Stimulated activated CD8-positive, alpha-beta memory T cell treated with anti-CD3 and anti-CD28 coated beads, Interleukin-15, amount 100 ng/mL, for 4 hours (primary cell): ENCODE measurements at places on chromosomes 7 and 10.

DNA sequence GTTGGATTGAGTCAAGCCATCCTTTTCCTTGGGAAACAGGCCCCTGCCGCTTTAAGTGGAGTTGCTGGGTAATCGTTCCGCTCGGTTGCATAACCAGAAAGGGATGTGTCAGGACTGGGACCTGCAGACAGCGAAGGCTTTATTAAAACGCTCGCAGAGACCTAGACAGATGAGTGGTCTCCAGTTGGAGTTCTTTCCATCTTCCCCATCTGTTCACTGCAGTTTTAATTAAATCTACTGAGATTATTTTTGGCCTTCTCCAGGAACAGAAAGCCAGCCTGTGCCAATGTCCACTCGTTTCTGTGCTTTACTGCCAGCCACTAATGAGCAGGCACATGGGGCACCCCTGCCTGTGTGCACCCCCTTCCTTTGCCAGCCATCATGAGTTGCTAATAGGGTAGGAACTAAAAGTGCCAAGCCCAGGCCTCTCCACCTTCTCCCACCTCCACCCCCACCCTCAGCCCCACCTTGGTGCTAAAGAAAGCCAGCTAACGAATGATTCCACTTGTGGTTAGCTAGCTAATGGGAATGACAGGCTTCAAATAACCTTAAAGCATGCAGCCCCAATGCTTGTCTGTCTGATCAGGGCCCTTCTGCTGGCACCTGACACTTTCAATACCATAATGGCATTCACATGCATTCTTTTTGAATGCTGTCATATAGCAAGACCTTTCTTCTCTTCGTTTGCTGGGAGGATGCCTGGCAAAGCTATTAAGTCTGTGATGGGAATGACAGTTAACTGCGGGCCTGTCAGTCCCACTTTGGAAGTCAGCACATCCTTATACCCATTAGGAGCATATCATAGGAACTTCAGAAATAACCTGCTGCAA, 556.8 kb upstream of the GALNT17 start:
- no peak for DNase-seq

DNA sequence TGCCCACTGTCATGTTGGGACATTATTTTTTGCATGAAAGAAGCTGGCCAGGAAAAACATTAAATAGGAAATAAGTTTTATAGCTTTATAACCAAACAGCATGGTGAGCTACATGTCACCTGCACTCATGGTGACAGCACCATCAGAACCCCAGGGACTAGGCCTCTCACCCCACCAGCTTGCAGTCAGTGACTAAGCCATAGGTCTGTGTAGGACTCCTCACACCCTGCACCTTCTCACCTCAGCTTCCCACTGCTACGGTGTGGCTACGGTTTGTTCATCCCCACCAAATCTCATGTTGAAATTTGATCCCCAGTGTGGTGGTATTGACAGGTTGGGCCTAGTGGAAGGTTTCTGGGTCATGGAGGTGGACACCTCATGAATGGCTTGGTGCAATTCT, 161.3 kb upstream of the VIPR2 start:
- DNase-seq: no peak

- DNase-seq: no peak
Measured at GRCh38 chr7:138934367-138934766, 46.8 kb downstream of the KIAA1549 start.

DNA sequence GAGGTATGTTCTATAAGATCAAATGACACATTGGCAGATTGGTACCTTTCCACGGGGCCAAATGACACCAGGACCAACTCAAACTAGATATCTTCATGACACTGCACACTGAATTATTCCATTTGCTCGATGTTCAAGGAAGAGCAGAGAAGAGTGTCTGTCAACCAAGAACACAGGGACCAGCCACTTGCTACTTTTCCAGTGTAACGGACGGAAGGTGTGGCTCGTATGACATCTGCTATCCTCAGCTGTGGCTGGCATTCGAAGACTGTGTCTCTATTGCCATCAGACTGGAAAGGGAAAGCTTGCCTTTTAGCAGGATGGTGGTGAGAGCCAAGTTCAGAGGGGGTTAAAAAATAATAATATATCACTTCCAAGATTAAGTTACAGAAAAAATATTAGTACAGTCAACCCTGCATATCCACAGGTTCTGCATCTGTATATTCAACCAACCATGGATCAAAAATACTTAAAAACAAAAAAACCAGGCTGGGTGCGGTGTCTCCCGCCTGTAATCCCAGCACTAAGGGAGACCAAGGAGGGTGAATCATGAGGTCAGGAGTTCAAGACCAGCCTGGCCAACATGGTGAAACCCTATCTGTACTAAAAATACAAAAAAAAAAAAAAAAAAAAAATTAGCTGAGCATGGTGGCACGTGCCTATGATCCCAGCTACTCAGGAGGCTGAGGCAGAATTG, 237.1 kb downstream of the PRPF18 start:
- no peak for DNase-seq

DNA sequence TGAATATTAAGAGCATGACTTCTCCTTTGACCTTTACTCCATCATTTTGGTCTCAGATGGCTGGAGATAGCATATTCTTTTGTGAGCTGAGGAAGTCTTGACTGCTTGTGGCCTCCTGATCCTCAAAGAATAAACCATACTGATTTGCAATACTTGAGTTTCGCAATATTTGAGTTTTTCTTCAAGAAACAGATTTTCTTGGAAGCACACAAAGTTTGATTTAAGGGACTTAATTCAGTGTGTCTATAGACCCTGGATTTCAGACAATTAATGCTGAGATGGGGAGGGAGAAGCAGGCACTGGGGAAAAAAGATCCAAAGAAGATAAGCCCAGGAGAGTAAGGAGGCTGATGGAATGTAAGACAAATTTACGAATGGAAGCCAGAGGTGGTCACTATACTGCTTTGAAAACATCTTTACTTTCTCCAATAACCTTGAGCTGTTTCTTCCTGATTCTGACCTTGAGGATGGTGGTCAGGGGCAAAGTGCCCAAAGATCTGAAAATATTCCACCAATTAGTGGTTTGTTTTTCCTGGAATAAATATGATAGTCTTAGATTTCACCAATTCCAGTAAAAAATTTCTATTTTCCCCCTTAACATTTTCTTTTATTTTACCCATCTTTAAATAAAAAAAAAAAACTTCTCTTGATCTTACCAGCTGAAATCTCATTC, 7.5 kb downstream of the EPDR1 start:
- DNase-seq: no peak

- no peak for DNase-seq
Measured at GRCh38 chr7:129529643-129530042, 27.3 kb downstream of the SMKR1 start.

DNA sequence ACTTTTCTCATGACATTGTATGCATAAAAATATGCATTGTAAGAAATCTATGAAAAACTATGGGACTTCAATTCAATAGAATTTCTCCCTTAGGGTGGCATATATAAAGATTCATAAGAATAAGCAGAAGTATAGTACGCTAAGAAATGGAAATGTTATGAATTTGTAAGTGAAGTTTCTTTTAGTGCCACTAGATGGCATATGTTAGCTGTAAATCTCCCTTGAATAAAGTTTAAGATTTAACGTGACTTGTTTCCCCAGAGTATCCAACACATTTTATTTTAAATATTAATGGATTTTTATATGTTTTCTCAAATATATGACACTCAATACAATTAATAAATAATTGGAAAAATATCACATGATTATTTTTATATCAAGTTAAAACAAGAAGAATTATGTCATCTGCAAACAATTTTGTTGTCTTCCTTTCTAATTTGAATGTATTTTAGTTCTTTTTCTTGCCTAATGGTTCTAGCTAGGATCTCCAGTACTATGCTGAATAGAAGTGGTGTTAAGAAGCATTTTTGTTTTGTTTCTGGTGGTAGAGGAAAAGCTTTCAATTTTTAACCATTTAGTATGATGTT, 287.2 kb downstream of the HGF start:
- DNase-seq: no peak

DNA sequence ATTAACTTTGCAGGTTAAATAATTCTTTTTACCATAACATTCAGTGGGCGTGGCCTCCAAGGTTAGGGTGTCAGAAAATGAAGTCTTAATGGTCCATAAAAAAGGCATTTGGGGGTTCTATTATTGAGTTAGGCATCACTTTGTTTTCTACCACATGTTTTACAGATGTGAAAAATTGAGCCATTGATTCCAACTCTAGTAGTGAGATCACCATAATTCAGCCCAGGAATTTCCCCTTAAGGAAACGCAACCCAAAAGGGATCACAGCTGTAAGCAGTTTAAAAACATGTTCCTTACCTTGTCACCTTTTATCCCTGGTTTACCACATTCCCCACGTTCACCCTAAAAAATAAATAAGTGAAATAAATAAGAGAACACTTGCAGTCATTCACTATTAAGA, 24.9 kb downstream of the COL28A1 start:
- DNase-seq: no peak

DNA sequence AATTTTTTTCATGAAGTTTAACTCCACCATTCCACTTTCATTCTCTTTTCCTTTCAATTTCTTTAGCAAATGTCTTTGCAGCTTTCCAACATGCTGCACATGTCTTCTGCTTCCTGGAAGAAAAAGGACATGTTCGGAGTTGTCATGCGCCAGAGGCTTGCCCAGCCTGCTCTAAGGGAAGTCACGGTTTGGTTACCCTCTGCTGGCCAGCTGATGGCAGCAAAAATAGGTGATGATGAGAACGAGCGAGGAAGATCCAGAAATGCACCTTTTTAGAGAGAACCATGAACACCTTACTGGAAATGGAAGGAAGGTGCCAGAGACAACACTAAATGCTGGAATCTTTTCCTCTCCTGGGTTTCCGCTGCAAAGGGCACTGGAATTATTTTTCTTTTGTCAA, 4.9 kb upstream of the ZSCAN21 start:
- no peak for DNase-seq

DNA sequence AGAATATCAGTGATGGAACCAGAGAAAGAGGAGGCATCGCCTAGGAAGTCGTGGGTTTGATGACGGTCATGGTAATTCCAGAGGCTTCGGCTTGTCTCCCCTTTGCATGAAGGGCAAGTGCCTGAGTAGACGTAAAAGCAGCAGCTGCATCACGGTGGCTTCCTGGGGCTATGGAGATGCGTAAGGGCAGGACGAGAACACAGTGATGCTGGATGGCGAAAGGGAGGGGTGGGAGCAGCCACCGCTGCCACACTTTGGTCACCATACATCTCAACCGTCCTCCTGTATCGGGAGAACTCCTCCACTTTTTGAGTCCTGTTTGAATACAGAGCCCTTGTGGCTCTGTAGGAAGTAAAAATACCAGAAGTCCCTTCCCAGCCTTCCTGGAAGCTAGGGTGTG, 182.7 kb downstream of the ZMYND11 start:
- DNase-seq: no peak

DNA sequence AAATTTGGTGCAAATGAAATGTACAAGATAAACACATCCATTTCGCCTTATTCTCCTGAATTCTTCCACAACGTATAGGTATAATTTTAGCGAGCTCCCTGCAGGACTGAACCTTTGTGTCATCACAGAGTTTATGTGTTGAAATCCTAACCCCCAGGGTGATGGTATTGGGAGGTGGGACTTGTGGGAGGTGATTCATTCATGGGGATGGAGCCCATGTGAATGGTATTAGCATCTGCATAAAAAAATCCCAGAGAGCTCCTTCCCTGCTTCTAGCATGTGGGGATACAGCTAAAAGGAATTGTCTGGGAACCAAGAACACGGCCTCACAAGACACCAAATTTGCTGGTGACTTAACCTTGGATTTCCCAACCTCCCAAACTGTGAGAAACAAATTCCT, 741.4 kb upstream of the VSTM2A start:
- DNase-seq: no peak

- no peak for DNase-seq
Measured at GRCh38 chr7:5690931-5691473, 90.5 kb downstream of the RNF216 start.

- DNase-seq: no peak
Measured at GRCh38 chr7:99170730-99171074, 26.8 kb upstream of the SMURF1 start.

DNA sequence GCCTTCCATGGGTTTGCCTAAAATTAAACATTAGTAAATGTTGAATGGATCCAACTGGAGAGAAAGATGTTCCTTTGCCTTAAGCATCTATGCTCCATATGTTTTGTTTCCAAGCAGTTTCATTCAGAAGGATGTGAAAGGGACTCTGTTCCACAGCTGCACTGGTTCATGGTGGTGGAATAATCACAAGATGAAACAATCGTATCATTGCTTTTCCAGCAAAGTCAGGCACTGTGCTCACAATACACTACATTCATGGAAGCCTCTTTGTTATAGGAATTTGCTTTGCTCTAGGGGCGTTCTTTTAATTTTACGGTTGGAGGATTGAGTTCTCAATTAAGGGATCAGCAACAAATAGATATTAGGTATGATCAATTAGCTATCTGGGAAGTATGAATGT, 33.8 kb downstream of the RAMP3 start:
- no peak for DNase-seq

GRCh38 chr7:158829021-158829341, 328 bp downstream of the ESYT2 start:
- no peak for DNase-seq

DNA sequence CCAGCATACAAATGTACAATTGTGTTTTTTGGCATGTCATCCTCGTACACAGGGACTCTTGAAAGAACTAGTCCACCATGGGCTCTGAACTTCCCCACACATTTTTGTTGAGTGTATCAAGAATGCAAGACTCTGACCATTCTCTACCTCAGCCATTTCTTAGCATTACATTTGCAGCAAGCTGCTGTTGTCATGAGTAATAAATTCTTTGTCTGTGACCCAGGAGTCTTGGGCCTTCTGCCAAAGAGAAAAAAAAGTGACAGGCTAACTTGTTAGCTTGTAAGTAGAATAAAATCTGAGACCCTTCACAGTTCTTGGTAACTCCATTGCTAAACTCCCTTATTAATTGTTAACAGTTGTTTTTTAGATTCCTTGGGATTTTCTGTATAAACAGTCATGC, 542.3 kb upstream of the MBL2 start:
- no peak for DNase-seq

- DNase-seq: no peak
Measured at GRCh38 chr10:13911821-13912520, 325.2 kb downstream of the PRPF18 start.

GRCh38 chr10:9294132-9294663, 1239.7 kb downstream of the GATA3 start:
- no peak for DNase-seq

DNA sequence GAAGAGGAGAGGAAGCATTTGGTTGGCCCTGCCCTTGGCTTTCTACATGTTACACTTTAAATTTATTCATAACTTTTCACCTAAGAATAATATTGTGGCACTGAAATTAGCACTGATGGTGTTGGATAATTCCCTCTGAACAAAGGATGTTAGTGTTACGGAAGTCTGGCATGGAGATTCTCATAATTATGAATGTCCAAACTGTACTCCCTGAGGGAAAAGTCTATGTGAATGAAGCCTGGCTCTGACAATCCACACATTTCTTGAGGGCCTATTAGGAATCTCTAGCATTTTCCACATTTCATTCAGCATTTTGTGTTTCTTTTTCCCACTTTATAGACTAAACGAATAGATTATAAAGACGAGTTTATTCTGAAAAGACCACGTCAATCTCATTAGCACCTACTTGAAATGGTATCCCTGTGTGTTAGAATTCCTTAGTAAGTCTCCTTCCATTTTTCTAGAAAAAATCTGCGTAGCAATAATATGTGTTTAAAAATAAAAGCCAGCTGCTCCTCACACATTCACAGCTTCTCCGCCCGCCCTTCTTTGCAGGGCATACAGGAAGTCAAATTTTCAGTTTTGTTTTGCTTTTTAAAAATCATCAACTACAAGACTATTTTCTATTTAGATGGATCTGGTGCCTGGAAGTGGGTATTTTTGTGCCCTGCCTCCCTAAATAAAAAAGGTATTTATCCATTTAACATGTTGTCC, 131.8 kb upstream of the PALS2 start:
- DNase-seq: no peak
